Stimulated activated CD8-positive, alpha-beta memory T cell treated with anti-CD3 and anti-CD28 coated beads, Interleukin-4, amount 100 ng/mL, for 1 hour (primary cell): ENCODE measurements at places on chromosomes 6 and 20.

DNA sequence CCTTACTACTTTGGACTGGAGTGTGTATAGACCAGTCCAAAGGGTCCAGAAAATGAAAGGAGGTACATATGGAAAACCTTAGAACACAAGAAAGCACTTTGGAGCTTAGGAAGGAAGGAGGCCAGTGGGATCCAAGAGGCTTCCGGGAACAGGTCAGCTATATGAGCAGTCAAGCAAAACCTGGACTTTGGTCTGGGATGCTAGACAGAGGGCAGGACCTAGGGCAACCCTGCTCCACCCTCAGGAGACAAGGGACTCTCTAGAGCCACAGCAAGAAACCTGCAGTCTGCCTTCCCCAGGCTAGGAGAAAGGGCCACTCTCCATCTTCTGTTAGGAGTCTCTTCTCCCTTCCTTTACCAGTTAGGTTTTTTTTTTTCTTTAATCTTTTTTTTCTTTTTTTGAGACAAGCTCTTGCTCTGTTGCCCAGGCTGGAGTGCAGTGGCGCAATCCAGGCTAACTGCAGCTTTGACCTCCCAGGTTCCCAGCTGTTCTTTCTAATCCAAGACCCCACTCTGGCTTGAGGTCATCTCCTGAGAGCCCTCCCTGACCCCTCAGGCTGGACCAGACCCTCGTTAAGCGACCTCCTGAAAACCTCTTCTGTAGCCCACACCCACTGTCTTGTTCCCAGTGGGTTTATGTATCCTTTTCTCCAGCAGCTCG lies 4.6 kb downstream of the KCNK5 start:
- no peak for DNase-seq

- DNase-seq = no peak
Observed at GRCh38 chr20:22525069-22525820, 59.1 kb downstream of the FOXA2 start.

DNA sequence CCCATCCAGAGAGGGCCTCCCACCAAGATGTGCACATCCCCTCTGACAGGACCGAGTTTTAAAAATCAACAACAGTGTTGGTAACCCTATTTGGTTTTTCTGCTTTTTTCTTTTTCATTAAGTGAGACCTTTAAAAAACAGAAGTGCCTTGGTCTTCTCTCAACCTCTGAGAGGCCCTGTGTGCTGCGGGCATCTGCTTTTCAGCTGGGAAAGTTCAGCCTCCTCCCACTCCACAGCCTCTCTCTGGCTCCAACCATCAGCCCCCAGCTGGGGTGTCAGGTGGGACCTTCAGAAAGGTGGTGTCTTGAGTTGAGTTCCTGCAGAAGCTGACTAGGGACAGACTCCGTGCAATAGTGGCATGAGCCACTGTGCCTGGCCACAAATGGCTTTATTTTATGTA lies 64.6 kb upstream of the ZMYND8 start:
- no peak for DNase-seq

DNA sequence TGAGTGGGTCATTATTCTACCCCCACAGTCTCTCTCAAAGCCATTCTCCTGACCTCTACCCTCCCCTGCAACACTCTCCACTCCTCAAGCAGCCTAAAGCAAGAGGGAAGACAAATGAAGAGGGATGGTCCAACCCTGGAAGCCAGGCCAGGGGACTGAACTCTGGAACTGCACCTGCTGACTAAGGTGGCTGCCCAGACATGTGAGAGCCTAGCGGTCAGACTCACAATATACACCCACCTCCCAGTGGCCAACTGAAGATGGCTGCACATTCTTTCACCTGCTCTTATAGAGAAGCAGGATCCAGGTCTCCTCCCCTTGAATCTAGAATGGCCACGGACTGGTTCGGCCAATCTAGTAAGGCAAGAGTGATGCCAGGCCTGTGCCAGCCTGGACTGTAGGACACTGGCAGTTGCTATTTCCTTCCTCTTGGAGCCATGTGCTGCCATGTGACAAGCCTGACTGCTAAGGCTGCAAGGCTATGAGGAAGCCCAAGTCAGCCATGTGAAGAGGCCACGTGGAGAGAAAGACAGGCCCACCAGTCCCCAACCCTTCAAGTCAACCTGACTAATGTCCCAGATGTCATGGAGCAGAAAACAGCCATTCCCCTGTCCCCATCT lies 31.8 kb downstream of the ACSS1 start:
- DNase-seq = no peak

- DNase-seq = no peak
Observed at GRCh38 chr6:162777091-162777490, 49.3 kb downstream of the PACRG start.

- no peak for DNase-seq
Observed at GRCh38 chr6:42315991-42316970, 98.6 kb upstream of the MRPS10 start.

DNA sequence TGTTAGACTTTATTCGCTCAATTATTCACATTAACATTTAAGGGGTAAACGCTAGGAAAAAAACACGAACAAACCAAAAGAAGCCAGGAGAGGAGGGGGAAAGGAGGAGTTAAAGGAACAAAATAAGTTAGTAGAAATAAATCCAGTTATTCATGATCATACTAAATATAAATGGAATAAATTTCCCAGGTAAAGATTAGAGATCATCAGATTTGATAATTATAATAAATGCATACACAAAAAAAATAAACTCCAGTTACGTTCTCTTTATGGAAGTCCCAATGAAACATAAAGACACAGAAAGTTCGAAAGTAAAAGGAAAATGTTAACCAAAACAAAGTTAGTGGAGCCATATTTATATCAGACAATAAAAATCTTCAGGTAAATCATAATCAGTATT lies 568.7 kb upstream of the NOX3 start:
- DNase-seq = no peak

GRCh38 chr20:6083926-6084325 lies 30.1 kb upstream of the LRRN4 start:
- DNase-seq = no peak

DNA sequence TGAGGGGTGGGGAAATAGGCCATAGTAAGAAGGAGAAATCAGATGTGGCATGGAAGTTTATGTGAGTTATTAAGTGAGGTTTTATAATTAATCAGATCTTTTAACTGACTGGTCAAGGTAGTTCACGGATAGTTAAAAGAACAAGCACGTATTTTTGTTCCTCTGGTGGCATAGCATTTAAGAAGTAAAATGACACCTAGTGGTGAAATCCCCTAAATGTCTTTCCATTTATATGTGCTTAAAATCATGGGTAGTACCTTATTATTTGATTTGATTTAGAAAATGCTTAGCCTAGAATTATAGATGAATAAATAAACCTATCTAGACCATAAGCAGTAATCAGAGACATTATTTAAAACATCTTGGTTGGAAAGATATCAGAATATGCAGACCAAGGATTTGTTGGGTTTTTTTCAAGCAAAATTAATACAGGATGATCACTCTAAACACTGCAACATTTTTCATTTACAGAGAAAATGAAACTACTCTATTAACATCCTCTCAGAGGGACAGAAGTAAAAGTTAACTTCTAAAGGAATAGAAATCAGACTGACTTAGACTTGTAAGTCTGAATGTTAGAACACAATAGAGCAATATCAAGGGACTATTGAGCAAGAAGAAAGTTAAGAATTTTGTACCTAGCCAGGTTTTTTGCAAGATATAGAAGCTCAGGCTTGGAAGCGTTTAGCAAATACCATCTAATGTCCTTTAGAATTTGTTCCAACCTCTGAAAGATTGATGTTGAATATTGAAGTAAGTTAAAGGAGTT lies 81.1 kb downstream of the STXBP5 start:
- DNase-seq = no peak

DNA sequence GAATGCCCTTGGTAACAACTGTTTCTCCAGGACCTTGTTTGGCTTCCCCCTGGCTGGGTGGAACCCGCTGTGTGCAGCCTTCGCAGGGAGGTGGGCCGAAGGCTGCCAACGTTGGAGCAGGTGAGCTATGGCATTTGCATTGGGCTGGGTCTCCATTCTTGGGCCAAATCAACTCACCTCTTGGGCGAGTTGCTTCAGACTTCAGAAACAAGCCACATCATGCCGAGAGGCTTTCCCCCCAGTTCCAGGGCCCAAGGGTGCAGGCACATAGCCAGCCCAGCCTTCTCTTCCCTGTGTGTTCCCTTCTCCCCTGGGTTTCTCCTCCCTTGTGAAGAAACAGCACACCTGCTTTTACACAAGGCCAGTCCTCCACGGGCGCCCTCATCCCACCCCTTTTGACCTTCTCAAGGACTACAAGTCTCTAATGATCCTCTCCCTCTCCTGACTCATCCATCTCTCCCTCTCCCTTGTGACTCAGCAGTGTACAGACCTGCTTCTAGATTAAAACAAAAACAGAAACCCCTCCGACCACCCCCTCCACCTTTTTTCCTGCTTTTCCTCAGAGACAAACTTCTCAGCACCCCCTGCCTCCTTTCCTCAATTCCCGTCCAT lies 41.6 kb downstream of the FAM209B start:
- no peak for DNase-seq

DNA sequence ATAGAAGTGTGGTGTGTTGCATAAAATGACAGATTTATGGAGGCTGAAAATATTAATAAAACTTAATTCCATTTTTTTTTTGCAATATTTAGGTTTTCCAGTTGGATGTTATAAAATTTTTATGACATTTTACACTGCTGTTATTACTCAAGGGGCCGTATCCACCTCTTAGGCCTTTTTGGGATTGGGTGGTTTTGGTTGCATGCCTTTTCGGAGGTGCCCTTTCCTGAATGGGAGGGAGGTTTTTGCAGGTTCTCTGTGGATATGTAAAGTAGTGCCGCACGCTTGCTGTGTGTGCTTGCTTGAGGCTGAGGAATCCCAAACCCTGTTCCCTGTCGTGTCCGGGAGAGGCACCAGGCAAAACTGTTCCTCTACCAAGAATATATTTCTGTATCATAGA lies 6.8 kb downstream of the ARID1B start:
- DNase-seq = no peak

GRCh38 chr6:151081656-151082055 lies 158.1 kb upstream of the AKAP12 start:
- DNase-seq = no peak

DNA sequence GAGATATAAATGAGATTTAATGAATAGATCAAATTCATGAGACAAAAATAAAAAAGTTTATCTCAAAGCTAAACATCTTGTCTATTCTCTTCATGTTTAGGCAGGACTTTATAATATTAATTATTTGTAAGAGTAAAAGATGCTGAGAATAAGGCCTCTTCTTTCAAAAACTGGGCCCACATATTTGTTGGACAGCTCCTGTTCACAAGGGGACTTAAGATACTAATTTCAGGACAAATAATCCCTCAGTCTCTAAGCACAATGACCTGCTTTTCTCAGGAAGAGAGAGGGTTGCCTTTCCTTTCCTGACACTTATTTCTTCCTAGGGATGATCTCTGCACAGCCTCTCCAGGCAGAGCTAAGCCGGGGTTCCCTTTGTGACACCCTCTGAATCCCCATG lies 43.3 kb downstream of the NOX3 start:
- DNase-seq = no peak

GRCh38 chr6:137219664-137220252 lies 573 bp upstream of the IFNGR1 start:
- DNase-seq = no peak

- DNase-seq = no peak
Observed at GRCh38 chr20:5316188-5317158, at the start of gene PROKR2. TSS of gene PROKR2 (minus strand) at chr20:5316954. CDS start at chr20:5314369, 2,585 bp downstream.

GRCh38 chr6:134082191-134082590 lies 29.8 kb upstream of the SLC2A12 start:
- no peak for DNase-seq

DNA sequence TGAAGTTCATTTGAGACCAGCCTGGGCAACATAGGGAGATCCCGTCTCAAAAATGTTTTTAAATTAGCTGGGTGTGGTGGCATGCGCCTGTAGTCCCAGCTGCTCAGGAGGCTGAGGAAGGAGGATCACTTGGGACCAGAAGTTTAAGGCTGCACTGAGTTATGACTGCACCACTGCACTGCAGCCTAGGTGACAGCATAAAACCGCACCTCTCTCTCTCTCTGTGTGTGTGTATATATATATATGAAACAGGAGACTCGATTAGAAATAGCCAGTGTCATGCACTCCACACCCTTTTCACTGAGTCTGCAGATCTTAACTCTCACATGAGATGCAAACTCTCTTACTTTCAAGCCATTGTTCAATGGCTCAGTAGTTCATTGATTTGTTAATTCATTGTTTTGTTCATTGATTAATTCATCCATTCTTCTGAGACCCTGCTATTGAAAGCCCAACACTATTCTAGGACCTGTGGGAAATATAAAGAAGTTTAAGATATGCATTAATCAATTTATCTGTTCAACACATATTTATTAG lies 52.4 kb upstream of the MRPS10 start:
- no peak for DNase-seq

GRCh38 chr20:59643615-59644061 lies 39.3 kb downstream of the PHACTR3 start:
- no peak for DNase-seq

DNA sequence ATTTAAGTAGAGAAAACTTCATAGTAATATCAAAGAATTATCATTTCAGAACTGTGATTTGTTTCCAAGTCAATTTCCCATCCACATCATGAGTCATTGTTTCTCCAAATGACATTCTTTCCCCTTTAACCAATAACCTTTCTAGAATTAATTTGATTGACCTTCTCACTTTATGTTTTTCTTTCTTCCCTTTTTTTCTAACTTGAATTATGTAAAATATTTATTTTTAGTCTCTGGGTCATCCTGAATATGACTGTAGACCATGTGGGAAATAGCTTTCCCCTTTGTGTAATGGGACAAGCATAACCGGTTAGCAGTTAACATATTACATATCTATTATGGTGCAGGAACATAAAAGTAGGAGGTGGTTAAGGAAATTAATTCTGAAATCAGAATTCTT lies 291.1 kb downstream of the GJA1 start:
- DNase-seq = no peak

GRCh38 chr20:3072530-3073250 lies 1.3 kb downstream of the OXT start:
- DNase-seq = no peak

- DNase-seq = no peak
Observed at GRCh38 chr6:90537027-90537426, 49.8 kb downstream of the MAP3K7 start.

- no peak for DNase-seq
Observed at GRCh38 chr6:14645841-14646240, 528.3 kb downstream of the CD83 start.

DNA sequence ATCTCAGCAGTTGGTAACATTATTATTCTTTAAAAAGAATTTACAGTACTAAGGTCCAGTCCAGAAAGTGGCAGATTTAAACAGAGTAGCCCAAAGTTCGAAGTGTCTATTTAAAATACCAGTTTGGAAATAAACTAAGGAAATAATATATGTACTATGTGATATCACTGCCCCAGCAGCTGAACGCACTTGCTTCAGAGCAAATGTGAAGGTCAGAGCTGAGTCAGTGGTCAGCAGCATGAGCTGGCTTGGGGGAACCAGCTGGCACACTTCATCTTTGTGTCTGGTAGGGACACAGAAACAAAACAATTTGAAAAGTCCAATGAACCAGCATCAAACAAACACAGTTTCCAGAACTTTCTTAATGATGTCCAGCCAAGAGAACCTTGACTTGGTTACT lies 15.4 kb downstream of the TMEM14B start:
- DNase-seq = no peak
